ENCODE measurements at places on chromosomes 2 and 18.

DNA sequence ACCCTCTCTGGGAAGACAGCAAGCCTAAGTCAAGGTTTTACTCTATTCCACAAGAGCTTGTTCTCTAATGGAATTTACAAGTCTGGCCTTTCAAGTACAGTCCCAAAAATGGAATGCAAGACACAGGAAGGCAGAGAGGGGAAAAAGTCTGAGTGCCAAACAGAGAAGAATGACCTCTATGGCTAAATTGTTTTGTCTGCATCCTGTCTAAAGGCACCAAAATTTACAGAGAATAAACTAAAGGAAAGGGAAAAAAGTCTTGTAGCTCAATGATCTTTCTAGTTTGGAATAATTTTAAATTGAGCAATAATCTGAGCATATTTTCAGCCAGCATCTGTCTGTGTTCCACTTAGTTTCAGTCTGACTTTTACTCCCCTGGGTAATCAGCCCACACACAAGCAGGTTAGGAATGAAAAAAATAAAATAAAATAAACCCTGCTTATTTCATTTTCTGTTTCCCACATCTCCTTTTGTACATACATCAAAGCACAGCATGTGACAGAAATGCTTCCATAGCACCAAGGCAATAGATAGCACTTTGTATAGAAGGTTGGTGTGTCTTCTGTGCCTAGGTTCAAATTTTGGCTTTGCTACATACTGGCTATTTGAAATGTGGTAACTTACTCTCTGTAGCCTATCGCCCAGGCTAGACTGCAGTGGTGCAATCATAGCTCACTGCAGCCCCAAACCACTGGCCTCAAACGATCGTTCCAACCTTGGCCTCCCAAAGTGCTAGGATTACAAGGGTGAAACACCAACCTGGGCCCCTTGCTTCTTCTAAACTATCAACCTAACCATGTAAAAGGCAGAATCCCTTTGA, 105.1 kb downstream of the SLC8A1 start:
- no peak for DNase-seq

DNA sequence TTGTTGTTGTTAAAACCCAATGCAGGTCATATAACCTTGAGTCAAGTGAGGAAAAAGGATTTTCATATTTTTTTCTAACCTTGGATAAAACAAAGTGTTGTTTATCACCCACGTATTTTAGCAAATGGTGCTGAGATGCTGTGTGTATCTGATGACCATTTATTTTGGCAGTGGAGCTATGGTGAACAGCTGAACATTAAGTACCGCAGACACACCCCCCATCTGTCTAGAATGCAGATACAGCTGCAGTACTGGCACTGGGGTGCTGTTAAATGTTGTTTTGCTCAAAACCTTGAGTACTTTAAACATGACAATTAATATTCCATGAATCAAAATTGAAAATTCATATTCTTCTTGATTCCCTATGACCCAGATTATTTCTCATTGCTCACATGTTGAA, 773.3 kb upstream of the SLC39A10 start:
- DNase-seq, result no peak

DNA sequence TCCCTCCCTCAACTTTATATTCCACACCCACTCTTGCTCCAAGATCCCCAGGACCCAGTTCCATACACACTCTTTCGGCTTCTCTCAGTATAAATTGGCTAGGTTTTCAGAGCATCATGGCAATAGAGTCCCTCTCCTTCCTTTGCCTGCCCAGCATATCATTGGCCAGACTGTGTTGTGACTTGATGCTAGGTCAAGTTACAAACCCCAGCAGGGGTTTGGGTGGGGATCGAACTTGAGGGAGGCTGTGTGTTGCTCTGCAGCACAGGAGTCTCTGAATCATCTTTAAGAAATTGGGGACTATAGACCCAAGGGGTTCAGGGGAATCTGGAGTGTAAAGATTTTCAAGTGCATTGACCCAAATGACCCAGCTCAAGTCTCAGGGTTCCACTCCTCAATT, 477.5 kb upstream of the MEIS1 start:
- DNase-seq, result no peak

GRCh38 chr2:212274215-212274614, 264.4 kb downstream of the ERBB4 start:
- no peak for DNase-seq

DNA sequence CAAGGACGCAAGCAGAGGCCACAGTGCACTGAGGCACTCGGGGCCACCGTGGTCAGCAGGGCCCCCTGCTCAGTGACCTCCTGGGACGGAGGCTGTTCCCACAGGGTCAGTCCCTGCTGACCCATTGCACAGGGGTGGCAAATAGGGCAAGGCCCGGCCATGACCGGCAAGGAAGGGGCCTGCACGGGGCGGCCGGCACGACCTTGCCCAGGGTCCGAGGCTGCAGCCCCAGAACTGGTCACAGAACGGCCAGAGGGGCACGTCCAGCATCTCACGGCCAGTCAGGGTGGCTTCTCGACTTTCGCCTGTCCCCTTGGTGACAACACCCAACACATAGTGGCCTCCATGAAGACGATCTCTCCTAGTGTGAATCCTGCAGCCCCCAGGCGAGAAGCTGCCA, 27.6 kb upstream of the OTOS start:
- no peak for DNase-seq

DNA sequence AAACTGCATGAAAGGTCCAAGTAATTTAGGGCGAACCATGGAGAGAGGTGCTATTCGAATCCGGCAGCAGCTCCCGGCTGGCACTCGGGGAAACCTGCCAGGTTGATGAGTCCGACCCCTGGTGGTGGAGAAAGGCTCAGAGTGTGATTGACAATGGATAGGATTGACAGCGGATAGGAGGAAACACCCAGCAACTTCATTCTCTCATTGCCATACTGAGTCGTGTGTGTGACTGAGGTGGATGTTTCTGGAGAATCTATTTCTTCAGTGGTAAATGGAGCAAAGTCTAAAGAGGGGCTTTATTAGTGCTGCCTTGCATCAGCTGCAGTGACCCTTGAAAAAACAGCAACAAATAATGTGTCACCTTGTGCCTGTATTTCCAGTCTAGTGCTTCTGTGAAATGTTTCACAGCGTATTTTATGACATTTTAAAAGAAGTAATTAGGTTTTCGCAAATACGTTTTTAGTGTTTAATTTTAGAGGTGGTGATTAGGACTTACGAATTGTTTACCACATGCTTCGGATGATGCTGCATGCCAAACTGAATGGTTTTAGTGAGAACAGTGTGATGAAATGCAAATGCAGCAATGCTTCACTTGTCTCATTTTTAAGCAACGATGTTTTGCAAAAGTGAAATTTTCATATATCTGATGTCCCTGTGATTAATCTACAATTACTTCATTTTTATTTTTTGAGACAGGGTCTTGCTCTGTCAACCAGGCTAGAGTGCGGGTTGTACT, 102.0 kb downstream of the DCDC2C start:
- DNase-seq, result peak; percentile 23

- DNase-seq, result no peak
Measured at GRCh38 chr2:217361483-217361880, 501.6 kb upstream of the TNP1 start.

DNA sequence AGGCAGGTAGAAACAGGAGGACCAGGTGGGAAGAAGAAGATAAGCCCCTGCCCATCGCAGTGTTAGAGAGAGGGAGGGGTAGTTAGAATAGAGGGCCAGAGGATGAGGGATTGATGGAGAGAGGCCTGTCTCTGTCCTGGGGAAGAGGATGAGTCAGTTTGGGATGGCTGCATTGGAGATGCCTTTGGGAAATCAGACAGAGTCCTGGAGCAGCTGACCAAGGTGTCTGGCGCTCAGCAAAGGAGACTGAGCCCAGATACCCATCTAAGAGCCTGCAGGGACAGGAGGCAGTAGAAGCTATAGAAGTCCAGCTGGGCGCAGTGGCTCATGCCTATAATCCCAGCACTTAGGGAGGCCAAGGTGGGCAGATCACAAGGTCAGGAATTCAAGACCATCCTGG, 177.8 kb upstream of the HAAO start:
- no peak for DNase-seq

DNA sequence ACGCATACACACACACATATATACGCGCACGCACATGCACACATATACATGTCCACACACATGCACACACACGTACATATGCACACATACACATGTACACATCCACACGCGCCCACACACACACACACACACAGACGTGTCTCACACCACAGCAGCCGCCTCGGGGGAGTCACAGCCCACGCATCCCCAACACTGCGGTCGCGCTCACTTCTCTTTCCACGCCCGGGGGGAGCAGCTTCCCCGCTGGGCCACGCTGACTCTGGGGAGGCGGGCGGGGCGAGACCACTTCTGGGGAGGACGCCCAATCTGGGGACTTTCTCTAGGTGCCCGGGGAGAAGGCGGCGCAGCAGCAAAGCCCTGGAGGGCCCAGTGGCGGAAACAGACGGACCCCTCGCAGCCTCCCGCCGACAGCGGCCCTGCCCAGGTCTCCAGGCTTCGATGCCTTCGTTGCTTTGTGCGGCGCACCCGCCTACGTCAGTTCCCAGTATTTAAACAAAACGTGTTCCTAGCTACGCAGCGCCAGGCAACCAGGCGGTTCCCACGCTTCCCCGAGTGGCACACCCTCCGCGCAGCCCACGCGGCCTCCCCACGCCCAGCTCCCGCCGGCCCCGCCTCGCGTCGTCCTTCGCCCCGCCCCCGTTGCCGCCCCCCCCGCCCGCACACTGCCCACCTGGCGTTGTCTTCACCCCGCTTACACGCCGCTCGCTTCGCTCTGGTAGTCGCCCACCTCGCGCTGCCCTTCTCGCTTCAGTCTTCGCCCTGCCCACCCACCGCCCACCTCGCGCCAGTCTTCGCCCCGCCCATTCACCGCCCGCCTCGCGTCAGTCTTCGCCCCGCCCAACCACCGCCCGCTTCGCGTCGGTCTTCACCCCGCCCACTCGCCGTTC, 810 bp upstream of the RBFA start:
- no peak for DNase-seq

DNA sequence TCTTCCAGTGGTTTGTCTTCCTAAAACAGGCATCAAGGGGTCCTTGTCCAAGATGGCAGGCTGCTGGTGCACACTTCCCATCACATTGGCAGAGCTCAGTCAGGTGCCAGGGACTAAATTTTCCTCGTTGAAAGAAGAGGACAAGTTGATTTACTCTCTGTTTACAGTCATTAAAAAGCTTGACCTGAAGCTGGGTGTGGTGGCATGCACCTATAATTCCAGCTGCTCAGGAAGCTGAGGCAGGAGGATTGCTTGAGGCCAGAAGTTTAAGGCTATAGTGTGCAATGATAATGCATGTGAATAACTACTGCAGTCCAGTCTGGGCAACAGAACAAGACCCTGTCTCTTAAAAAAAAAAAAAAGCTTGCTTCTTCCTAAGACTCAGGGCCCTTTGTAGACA, 3.6 kb upstream of the PLB1 start:
- no peak for DNase-seq

- no peak for DNase-seq
Measured at GRCh38 chr2:140597836-140598235, 1533.0 kb downstream of the LRP1B start.

GRCh38 chr2:207133820-207134519, 31.8 kb downstream of the KLF7 start:
- DNase-seq, result no peak

DNA sequence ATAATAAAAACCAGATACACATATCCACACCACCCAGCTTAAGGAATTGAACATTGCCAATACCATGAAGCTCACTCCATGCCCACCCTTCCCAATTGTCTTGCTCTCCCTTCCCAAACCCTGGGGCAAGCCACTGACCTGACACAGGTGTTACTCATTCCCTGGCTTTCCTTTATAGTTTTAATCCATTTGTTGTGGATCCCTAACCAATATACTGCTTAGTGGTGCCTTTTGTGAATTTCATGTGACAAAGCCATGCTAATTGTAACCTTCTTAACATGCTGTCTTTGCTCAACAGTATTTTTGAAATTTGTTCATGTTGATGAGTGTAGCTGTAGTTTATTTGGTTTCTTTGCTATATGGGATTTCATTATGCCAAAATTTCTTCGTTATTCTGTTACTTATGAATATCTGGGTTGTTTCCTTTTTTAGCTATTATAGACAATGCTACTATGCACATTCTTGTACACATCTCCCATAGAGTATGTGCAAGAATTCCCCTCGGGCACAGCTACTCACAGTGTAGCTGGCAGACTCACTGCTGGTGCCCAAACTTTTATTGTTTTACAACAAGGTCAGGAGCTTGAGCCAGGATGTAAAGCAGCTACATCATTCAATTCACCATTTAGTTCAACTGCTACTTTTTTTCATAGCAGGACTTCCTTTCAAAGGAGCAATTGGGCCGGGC, 90.8 kb upstream of the ATL2 start:
- DNase-seq, result no peak

- DNase-seq, result no peak
Measured at GRCh38 chr18:25253136-25253535, 98.8 kb downstream of the ZNF521 start.

DNA sequence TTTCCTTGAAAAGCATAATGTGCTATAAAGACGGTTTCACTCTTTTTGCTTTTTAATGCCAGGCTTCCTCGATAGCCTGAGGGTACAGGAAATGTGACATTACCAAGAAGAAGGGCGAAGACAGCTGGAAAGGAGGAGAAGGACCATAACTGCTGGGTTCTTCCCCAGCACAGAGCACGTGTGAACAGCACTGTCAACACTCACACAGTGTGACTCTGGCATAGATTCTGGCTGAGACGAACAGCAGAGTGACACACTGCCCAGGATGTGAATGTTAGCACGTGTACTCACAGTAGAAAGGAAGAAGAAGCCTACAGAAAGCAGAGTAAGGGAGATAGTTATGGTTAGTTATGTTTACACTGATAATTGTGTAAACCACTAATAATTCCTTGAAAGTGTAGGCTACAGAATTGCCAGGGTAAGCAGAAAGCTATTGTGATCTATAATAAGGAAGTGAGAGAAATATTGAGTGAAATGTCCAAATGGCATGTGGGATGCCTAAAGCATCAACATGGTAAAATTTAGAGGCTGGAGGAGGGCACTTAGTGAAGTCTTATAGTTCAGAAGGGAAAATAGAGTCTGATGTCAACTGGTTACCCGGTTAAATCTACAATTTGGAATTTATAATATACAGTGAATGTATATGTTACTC, 198.2 kb downstream of the DLGAP1 start:
- DNase-seq, result no peak

DNA sequence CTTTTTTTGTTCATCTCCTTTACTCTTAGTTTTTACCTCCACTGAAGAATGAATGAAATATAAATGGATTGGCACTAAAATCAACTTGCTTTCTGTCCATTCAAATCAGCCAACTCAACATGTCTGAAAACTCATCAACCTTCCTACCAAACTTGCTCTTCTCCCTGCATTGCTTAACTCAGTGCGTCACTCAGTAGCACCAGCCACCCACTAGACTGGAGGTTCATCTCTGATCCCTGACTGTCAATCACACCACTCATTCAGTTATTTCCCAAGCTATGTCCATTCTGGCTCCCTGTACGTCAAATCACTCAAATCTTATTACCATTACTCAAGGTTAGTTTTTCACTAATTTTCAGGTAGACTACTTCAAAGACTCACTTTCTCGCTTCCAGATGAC, 75.2 kb upstream of the RBMS1 start:
- no peak for DNase-seq

DNA sequence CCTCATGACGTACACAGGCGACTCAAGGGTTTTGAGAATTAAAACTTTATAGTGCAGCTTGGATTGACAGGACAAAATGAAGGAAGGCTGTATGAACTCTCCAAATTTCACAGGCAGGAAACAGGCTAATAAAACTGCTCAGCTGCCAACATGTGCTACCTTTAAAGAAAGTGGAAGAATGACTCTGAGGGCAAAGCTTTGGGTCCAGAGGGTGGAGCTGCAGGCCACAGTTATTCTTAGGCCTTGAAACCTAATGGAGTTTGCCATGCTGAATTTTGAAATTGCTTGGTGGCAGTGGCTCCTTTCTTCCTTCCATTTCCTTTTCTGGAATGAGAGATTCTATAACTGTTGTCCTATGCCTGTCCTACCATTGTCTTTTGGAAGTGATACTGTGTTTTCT, 34.8 kb downstream of the HAT1 start:
- DNase-seq, result no peak

Measured in HCT116 (cell line).